Osteocyte (in vitro differentiated cells): ENCODE measurements at places on chromosomes 3 and 15.
A peak's percentile ranks its signal among the peaks of the same experiment; 100 is the strongest.

DNA sequence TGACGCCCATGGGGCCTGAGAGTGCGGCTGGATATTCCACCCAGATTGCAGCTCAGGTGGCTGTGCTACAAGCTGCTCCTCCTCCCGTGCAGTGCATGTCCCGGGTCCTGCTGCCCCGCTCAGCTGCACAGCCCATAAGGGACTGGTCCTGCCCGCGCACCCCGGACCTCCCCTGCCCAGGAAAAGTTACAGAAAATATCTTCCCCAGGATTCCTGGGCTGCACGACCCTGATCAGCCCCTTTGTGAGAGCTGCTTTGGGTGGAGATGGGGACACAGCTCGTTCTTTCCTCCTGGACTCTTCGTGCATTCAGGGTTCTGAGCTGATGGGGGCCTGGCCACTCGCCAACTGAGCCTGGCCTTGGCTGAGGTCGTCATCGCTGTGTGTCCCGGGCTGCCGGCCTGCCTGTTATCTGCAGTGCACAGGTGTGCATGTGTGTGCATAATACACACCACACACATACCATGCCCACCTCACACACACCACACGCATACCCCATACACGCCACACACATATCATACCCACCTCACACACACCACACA, 28.8 kb downstream of the APBA2 start:
- DNase-seq, result no peak

GRCh38 chr3:188106887-188107830, 46.8 kb upstream of the LPP start:
- DNase-seq, result no peak

DNA sequence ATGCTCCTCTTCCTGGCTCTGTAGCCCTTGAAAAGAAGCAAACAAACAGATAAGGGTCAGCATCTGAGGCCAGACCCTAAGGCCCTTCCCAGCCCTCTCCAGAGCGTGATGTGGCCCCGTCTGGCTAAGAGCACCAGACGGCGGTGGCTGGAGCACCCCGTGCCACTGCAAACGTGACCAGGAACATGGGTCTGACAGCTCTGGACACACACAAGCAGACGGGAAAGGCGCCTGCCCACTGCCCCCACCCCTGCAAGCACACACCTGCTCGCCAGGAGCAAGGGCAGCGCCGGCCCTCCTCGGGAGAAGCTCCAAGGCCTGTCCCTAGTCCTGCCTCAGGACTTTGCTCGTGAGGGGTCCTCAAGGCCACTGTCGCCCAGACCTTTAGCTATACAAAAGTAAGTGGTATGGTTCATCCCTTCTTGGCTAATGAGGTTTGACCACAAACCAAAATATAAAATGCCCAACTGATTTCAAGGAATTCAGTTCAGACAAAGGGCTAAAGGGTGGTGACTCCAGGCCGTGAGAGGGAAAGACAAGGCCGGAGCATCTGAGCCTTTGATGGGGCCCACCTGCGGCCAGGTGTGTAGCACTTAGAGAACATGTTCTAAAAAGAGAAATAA, 90.4 kb downstream of the XXYLT1 start:
- DNase-seq, result no peak

DNA sequence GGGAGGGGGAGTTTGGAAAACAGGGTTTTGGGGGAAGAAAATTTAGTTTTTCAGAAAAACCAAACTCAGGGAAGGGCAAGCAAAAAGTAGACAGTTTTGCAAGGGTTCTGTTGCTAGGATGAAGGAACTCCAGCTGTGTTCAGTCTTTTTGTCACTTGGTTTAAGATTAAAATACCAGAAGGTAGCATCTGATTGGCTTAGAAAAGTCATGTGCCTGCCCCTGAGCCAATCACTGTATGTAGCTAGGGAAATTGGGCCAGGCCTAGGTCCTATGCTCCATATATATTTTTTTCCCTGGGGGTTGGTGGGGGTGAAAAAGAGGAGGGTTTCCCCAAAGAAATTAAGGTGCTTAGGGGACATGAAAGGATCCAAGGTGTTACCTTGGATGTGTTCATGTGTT, 24.3 kb downstream of the CLDN11 start:
- no peak for DNase-seq

DNA sequence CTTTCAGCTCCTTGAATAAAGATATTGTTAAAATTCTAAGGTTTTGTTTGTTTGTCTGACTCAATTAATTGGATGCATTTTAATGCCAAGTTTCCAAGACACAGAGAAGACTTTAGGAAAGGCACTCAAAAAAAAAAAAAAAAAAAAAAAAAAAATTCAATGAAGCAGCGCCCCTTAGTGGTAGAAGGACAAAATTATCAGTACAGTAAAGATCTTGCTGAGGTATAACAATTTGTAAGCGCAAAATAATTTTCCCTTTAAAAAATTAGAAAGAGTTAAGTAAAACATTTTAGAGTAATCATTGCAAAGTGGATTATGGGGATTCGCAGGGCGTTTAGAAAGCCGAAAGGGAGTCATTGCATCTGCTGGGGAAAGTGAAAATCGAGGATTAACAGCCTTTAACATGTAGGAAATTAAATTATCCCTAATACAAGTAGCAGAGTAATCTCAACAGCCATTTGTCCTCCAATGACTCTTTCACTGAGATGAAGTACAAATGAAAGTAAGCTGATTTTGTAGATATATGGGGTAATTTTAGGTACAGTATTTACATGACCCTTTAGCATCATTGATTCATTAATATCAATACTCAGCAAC, 5.8 kb upstream of the DIS3L start:
- no peak for DNase-seq

GRCh38 chr3:64176461-64176996, 48.7 kb downstream of the PRICKLE2 start:
- no peak for DNase-seq

GRCh38 chr15:27853624-27854455, 245.3 kb downstream of the OCA2 start:
- DNase-seq, result peak; percentile 81

GRCh38 chr3:38232701-38233100, 32.9 kb upstream of the SLC22A13 start:
- DNase-seq, result no peak

- no peak for DNase-seq
These were observed 471.8 kb downstream of the GRM7 start for GRCh38 chr3:7332696-7333095.

- no peak for DNase-seq
These were observed 67.1 kb upstream of the SH3GL3 start for GRCh38 chr15:83380059-83380458.

- DNase-seq, result no peak
These were observed 393.9 kb upstream of the MCTP2 start for GRCh38 chr15:93837450-93837849.
